ENCODE measurements at places on chromosomes 1 and 21.

- no peak for DNase-seq
Observed at GRCh38 chr1:110375490-110375889, 15.3 kb downstream of the SLC16A4 start.

GRCh38 chr1:150024156-150024555 is 13.6 kb upstream of the OTUD7B start:
- no peak for DNase-seq

- no peak for DNase-seq
Observed at GRCh38 chr1:32521165-32521564, 18.1 kb upstream of the ZBTB8A start.

DNA sequence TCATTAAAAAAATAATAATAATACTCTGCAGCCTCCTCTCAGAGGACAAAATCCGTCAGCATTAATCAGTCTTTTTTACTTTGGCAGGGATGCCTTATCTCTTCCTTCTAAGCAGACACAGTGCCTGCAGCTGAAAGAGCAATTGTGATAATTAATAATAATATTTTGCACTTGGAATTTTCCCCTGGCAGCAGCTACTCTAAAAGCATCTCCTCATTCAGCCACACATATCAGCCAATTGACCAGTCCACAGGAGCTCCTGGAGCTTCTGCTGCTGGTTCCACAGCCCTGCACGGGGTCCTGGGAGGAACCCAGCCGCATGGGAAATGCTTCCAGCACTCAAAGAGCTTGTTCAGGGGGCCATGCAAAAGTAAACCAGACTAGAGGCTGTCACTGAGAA is 31.0 kb upstream of the VWA5B1 start:
- no peak for DNase-seq

DNA sequence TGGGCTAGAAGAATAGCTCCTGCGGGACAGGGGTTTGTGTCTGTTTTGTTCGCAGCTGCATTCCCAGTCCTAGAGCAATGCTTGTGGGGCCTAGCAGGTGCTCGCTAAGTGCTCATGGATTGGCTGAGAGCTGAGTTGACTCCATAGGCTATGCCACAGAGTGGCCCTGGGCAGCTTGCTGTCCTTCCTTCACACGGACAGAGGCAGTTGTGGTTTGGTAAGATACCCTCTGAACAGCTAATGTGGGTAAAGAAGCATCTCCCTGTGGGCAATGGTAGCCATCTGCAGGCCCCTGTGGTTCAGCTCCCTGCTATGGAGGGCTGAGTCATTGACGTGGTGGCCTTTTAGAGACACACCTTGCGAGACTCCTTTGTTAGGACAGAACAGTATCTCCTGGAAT is 23.5 kb upstream of the LBR start:
- no peak for DNase-seq

- DNase-seq = peak; percentile 52
Observed at GRCh38 chr1:230753586-230754251, 6.5 kb downstream of the CAPN9 start.

DNA sequence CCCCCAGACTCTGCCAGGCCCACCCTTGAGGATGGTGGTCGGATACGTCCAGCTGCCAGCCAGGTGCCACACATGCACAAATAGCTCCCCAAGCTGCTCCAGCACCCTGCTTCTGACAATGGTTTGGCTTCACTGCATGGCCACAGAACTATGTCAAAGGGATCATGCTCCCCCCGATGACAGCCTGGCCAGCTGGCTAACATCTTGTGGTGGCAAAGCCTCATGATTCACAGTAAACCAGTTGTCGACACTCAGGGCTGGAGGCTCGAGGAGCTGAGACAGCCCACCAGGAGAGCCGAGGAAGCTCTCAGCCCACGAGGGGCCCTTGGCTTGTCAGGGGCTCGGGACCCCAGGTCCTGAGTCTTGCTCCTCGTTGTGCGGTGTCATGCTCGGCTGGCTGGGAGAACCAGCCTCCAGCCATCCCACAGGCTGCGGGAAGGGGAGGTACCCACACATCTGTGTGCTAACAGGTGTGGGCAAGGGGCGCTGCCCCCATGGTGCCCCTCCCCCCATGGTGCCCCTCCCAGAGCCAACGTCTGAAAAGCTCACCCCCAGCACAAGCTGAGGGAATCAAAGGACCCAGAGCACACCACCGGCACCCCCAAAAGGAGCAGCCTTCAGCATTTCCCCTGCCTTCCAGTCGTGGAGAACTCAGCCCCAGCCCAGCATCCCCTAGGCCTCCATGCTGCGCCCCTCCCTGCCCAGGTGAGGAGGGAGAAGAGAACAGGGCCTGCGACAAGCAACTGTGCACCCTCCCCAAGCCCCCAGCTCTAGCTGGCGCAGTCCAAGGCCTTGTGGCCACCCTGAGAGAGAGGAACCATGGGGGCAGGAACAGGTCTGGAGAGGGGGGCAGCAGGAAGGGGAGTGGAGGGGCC is 41.2 kb downstream of the KIF21B start:
- no peak for DNase-seq

GRCh38 chr21:42056468-42056867 is 14.6 kb upstream of the UMODL1 start:
- no peak for DNase-seq

- no peak for DNase-seq
Observed at GRCh38 chr1:184535191-184535970, 148.6 kb downstream of the C1orf21 start.

GRCh38 chr1:23091545-23091944 is 72.3 kb downstream of the KDM1A start:
- DNase-seq = no peak

GRCh38 chr1:202106340-202107254 is 16.1 kb upstream of the GPR37L1 start:
- no peak for DNase-seq

GRCh38 chr21:25039461-25040380 is 567.6 kb downstream of the MRPL39 start:
- DNase-seq = peak; percentile 15

- no peak for DNase-seq
Observed at GRCh38 chr1:111517469-111518225, 14.2 kb upstream of the ADORA3 start.

GRCh38 chr1:8311068-8311718 is 6.7 kb upstream of the SLC45A1 start:
- DNase-seq = no peak

- DNase-seq = no peak
Observed at GRCh38 chr1:159847231-159847630, 15.2 kb downstream of the VSIG8 start.

DNA sequence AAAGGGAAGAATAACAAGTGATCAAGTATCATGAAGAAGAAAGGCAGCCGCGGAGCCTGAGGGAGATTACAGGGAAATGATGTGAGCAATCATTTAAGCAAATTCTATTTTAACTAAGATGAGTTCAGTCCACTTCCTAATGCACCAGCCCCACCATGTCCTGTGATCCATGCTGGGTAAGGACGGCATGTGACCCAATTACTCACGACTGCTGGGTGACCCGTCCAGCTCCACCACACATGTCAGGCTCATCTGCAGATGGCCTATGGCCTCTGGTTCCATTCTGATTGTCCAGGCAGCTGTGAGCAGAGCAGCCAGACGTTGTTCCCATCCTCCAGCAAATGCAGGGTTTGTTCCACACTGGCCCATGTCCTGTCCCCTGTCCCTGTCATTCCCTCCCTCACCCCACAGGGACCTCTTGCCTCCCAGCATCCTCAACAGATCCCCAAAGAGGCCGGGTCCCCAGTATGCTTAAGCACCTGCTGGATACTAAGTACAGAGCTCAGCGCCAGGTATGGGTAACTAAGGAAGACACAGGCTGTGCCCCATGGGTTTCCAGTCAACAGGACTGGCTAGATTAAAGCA is 87.9 kb downstream of the MATN1 start:
- DNase-seq = no peak

GRCh38 chr1:203126866-203127665 is 460 bp upstream of the ADORA1 start:
- DNase-seq = no peak

Measured in GM10248 (cell line).